Heart right ventricle (tissue), 16 donors: ENCODE measurements at places on chromosomes 5 and 9.
A peak's percentile ranks its signal among the peaks of the same experiment; 100 is the strongest.

- DNase-seq = no peak
These were observed 50.0 kb upstream of the KLF4 start for GRCh38 chr9:107539427-107540163.

DNA sequence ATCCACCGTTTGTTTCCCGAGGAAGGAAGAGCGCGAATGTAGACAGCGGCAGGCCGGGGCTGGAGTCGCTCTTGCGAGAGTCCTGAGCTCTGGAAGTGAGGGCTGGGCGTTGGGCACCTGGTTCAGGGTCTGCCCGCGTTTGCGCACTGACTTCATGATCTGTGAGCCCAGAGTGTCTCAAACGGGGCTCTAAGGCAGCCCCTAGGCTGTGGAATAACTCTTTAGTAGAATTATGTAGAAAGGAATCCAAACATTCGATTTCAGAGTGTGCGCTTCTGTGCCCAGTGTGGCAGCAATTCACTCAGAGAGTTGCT lies 478 bp upstream of the GGTA1 start:
- DNase-seq = no peak

DNA sequence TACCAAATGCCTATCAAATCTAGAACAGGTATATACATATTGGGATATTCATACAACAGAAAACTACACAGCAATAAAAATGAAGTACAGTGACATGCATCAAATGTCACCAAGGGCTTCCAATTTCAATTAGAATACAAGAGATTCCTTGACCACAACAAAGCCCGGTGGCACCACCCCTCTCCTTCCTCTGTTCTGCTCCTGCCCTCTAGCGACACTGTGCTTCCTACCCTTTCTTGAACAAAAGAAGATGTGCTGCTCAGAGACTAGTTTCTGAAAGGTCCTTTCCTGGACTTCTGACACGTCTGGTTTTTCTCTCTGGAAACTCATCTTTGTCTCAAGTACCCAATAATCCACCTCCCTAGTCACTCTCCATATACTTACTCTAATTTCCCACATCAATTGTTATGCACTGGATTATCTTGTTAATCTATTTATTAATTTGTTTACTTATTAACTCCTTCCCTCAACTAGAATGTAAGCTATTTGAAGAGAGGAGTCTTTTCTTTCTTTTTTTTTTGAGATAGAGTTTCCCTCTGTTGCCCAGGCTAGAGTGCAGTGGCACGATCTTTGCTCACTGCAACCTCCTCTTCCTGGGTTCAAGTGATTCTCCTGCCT lies 70.4 kb upstream of the CTSV start:
- DNase-seq = peak; percentile 30

DNA sequence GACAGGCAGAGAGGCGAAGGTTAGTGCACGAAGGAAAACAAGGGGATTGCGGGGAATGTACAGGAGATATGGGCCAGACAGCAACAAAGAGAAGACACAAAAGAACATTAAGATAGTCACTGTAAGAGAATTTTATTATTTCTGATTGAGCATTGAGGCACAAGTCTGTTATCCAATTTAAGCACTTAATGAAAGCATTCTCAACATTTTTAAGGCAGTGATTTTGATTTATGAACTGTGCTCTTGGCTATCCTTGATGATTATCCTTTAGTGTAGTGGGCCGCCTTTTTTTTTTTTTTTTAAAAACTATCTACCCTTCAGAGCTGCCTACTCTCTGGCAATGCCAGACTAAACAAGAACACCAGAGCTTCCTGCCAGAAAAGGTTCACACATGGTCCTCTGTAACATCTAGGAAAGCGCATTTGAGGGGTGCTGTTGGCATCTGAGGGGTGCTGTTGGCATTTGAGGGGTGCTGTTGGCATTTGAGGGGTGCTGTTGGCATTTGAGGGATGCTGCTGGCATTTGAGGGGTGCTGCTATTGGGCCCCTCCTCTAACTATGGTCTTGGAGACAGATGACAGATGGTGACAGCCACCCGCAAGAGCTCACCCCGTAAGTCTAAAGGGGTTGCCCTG lies 3.0 kb downstream of the DAP start:
- DNase-seq = no peak

GRCh38 chr9:96061293-96061987 lies 185.9 kb downstream of the ERCC6L2 start:
- DNase-seq = peak; percentile 43

DNA sequence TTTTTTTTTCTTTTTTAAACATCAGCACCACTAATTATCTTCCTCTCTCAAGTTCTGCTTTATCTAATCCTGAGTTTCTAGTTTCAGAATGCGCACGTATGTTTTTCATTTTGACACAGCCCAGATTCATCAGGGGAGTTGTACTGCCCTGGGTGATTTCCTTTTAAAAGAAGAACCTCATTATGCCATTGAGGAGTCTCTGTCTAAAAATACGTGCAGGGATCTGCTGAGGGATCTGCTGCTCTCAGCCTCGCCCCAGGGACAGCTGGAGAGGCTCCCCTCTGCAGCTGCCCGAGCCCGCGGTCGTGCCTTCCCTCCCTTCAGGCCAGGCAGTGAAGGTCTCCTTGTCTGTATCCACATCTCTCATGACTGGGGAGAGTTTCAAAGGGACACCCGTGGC lies 273.1 kb downstream of the ARHGEF28 start:
- no peak for DNase-seq

DNA sequence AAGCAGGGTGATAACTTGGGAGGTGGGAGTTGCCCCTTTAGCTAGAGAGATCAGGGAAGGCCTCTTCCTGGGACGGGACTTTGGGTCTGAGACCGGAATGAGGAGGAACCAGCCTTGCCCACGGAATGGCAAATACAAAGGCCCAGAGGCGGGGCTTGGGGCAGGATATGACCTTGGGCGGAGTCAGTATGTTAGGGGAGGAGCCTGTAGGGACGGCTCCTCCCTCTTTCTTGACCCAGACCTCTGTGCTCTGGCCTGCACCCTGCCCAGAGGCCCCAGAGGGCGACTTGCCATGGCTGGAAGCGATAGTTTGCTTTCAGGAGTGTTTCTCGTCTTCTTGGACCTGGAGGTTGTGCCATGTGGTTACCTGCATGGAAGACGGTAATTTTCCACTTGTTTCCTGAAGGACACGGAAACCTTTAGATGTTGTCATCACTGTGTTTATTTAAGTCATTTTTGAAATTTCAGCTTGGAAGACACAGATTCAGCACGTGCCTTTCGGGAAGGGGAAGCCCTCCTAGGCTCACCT lies 85.6 kb downstream of the DAB2IP start:
- peak; percentile 66 for DNase-seq

GRCh38 chr5:51382521-51383130 lies 622 bp upstream of the ISL1 start:
- no peak for DNase-seq

DNA sequence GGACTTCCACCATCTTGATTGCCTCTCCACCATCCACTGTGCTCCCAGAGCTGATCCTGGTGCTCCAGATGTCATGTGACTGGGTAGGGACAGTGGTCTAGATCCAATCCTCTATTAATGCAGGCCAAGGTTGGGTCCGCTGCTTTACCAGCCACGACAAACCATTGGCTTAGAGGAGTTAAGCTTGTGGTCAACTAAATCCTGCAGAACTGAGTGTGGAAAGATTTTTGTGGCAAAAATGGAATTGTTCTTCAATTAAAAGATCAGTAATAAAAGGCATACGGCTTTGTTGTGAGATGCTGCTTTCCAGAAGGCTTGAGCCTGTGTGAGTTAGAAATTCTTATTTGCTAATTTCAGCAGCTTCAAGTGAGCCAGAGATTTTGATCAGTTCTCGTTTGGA lies 30.7 kb downstream of the SLC1A3 start:
- no peak for DNase-seq

DNA sequence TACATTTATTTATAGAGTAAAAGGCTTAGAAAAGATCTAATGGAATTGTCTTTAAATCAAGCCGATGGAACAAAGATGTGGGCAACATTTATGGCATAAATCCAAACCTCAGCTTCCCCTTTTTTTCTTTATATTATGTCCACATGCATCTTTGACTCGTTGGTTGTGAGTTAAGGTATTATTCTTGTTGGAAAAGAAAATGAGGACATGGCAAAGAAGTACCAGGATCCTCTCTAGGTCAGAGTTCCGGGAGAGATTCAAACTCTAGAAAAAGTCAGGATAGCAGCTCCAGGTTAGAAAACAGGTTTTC lies 508 bp upstream of the NME5 start:
- no peak for DNase-seq

DNA sequence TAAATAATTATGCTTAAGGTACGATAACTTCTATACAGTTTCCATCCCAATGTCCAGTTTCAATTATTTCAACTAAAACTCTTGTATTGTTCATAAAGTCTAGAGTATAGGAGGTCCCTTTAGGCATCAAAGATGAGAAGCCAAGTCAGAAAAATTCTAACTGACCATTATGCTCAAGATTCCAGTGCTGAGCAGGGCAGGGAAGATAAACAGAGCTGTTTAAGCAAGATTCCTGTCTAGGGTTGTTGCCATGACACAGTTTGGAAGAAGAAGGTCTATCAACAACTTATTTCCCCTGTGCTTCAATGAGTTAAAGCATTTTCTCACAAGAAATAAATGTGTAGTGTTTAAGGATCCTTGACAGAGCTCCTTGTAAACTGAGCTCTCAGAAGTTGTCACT lies 48.9 kb upstream of the MTAP start:
- no peak for DNase-seq

GRCh38 chr5:40428126-40428525 lies 251.6 kb upstream of the PTGER4 start:
- no peak for DNase-seq

GRCh38 chr9:86557063-86557766 lies 203.0 kb upstream of the TUT7 start:
- DNase-seq = peak; percentile 21

DNA sequence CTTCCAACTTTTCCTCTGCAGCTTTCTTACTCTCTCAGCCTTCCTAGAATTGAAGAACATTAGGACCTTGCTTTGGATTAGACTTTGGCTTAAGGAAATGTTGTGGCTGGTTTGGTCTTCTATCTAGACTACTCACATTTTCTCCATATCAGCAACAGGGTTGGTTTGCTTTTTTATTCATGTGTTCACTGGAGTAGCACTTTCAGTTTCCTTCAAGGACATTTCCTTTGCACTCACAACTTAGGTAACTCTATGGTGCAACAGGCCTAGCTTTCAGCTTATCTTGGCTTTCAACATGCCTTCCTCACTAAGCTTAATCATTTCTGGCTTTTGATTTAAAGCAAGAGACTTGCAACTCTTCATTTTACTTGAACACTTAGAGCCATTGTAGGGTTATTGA lies 153.1 kb downstream of the CCDC192 start:
- no peak for DNase-seq

DNA sequence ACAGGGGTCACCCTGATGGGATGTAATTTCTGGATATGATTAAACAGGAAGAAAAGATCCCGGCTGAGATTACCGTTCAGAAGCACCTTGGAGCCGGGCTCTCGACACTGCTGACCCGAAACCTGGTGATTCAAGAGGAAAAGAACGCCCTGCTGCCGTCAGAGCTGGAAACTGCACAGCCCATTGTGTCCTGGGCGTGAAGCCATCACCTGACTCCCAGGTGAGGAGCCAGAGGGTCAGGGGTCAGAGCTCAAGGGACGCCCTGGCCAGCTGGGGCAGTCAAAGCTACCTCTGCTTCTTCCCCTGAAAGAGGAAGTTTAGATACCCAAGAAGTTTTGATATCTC lies 17.8 kb upstream of the SLC12A7 start:
- no peak for DNase-seq

DNA sequence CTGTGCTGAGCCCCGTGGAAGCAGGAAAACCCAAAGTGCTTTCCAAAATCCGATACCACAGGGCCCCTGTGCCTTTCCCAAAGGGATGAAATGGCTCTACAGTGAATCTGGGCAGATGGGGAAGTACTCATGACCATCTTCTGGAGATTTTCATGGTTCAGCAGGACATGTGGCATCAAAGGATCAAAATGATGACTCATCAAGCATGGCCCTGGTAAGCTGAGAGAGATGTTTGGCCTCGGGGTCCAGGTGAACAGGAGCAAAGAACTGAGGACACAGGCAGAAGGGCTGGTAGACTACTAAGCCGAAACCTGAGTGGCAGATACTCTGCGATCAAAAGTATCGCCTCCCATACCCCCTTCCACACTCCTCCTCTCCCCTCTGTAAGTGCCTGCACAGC lies 160.0 kb upstream of the EFNA5 start:
- DNase-seq = no peak

DNA sequence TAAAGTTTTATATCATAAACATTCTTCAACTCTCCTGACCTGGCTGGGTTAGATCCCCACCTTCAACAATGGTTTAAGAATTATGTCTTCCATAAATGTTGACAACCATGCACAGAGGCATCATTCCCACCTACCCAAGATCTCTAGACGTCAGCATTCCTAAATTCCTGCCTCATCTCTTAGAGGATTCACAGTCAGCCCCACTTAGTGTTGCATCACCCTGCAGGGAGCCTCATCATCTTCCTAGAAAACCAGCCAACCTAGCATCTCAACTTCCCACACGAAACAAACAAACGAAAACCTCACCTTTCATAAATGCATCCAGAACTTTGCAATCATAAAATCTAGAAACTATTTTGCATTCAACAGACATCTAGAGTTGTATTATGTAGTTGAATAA lies 816.1 kb upstream of the C9orf72 start:
- no peak for DNase-seq

DNA sequence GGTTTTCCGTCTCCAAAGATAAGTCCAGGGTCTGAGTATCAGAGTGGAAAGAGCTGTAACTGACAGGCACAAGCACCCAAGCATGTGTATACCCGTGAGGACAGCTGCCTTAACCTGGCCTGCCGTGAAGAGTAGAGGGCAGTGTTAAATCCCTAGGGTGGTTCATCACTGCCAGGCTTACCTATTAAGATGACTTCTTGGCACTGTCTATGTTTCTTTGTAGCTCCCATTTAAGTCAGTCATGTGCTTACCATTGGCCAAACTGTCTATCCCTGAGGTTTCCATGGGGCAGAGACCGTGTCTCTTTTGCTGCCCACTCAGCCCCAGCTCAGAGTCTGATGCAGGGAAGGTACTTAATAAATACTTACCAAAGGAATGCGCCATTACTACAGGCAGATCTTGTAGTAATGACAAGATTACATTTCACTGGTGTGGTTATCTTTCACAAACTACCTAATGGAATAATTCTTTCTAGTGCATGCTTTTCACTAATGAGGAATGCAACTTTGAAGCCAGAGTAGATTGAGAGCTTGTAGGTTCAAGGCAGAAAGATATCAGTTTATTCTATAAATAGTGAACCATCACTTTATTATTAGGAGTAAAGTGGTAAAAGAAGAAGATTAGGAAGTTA lies 64.2 kb downstream of the SNX24 start:
- no peak for DNase-seq

DNA sequence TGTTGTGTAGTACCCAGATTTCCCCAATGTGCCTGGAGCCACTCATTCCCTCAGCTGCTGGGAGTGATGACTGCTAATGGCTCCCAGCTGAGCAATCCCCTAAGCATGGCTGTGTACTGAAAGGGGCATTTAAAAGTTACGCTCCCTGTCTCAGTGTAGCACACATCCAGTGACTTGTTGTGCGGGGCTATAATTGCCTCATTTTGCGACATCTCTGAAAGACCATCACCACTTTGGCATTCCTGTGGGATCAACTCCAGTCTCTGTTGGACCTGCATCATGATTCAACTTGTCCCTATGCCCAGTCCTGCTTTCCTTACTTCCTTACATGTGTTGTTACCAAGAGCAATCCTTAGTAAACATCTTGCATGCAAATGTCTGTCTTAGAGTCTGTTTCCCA lies 201.2 kb upstream of the MPDZ start:
- no peak for DNase-seq

- DNase-seq = no peak
These were observed 25.6 kb downstream of the RRAGA start for GRCh38 chr9:19074836-19075235.

GRCh38 chr5:113190347-113190746 lies 213.7 kb downstream of the DCP2 start:
- DNase-seq = no peak

GRCh38 chr5:124528838-124529237 lies 217.6 kb downstream of the ZNF608 start:
- no peak for DNase-seq
